ENCODE measurements at places on chromosomes 3 and 15.

DNA sequence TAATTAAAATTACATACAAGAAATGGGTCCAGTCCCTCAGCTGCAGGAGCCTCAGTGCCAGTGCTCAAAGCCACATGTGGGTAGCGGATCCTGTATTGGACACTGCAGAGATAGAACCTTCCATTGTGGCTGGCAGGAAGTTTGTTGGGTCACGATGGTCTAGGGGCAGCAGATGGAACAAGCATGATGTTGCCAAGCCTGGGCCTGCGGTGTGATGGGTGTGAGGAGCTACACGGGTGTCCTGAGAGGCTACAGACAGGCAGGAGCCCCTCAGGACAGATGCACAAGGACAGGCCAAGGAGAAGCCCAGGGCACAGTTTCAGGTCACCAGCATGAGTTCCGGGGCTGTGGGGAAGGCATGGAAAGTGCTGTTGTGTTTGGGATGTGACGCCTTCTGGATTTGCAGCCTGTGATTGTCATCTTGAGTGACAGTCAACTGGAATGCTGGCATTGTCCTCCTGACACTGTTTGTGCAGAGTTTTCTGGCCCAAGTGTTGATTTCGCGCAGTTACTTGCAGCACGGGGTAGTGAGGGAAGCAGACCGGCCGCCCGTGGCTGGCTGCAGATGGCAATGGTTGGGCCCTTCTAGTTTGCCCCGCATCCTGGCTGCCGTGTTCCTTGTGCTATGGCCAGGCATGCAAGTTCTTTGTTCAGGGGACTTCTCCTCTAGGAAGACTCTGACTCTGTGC is 177.1 kb downstream of the NSMCE3 start:
- DNase-seq, result no peak

DNA sequence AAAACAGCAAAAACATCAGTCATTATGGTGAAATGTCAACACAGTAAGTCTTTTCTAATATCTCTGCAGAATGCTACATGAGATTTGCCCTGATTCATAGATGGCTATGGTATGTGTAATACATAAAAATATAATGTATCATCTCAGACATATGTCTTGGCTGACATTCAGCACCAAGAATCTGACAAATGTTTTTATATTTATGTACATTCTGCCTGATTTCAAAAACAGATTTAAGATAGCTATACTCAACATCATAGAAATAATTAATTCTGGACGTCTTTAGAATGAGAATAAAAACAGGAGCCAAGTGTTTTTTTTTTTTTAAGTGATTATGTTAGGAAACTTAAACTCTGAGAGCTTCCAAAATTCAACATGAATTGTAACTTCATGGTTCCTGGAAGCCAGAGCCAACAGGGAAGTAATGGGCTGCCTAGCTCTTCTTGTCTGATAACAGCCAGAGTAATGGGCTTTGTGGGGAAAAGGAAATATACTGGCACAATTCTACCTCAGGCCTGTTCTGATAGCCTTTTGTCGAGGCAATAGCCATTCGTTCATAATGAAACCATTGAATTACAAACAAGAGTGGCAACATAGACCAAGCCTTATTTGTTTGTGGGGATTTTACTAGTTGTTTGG is 184.4 kb downstream of the VGLL4 start:
- DNase-seq, result no peak

DNA sequence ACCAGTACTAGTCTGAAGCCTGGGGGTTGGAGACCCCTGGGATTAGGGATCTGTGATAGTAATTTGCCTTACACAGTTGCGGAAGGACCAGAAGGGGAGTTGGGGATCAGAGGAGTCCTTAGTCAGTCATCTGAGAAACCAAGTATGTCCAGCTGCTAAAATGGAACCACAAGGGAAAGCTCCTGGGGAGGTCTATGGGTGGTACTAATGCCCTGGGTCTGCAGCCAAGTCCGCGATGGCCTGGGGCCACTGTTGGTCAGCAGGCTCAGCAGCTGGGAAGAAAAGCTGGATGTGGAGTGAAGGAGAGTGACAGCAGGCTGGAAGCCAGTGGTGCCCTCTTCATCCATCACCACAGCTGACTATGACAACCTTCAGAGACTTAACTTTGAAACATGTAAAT is 2.2 kb upstream of the ANKDD1A start:
- DNase-seq, result no peak

- DNase-seq, result peak; percentile 60
Measured at GRCh38 chr3:187066228-187066995, 72.9 kb downstream of the RPL39L start.

DNA sequence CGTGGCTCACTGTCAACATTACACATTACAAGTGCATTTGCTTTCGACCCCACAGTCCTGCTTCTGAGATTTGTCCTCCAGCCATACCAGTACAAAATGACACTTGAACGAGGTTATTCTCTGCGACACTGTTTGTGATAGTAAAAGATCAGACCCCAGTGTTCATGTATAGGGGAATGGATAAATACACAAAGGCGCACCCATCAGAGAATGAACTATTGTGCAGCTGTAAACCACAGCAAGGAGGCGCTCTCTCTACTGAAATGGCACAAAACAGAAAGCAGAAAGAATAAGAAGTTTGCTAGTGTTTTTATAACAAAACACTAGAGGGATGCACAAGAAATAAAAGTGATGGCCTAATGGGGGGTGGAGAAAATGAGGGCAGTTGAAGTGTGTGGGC is 4.9 kb upstream of the CHSY1 start:
- DNase-seq, result no peak
